ENCODE measurements at places on chromosomes 7 and 10.
A peak's percentile ranks its signal among the peaks of the same experiment; 100 is the strongest.

- no peak for DNase-seq
Measured at GRCh38 chr10:12588091-12588860, 238.9 kb downstream of the CAMK1D start.

DNA sequence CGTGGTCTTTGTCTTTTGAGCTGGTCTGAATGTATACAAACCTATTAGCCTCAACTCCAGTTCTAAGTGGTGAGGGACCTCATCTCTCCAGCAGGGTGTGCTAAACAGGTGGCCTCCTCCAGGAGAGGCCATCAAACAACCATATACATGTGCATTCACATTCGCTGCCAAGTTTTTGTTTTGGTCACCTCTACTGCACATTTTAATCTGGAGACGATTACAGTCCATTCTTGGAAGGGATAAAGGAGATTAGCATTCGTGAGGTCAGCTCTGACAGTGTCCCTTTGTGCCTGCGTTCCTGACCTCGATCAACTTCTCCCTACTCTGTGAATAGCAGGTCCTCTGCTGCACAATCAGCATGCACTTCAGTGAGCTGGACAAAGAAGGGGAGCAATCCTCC, 60.8 kb downstream of the RHOBTB1 start:
- DNase-seq = no peak

GRCh38 chr10:126016156-126016805, 119.9 kb downstream of the FANK1 start:
- DNase-seq = no peak

DNA sequence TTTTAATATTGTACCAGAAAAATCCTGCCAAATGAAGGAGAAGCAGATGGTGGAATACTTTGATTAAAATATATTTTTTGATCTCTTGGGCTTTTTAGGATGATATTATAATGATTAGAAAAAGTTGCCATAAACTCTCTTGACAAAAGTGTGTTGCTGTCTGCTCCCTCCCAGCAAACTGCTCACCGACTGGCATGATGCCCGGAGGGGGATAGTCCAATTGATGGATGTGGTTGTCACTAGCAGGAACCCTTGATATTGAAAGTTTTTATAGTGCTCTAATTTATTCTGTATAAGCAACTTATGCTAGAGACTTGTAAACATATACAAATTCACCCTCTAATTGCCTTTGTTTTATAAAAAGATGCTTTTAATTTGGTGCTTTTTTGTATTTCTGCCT, 114.0 kb downstream of the DNAH11 start:
- DNase-seq = no peak

DNA sequence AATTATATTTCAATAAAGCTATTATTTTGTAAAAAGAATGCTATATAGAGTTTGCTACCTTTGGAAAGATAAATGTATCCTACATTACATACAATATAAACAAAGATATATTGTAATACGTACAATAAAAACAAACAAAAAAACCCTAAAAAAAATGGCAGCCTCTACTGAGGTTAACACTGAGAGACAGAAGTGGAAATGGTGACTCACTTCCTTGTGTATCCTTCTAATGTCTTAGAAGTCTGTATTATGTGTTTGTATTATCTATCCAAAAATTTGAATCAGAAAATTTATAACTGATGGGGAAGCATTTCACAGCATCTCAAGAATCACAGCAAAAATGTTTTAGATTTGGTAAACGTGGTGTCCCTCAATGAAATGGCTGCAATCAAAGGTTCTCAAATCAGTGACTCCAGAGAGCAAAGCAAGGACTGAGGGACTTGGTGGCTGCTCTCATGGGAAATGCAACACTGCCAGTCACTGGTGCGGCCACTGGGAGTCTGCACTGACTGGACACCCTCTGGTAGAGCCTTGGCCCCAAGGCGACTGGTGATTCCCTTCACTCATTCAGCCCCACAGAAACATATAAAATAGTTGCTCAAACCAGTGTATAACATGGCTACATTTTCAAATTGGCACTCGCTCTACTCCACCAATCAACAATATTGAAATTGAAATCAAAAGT, 53.8 kb downstream of the PANK1 start:
- DNase-seq = no peak

- DNase-seq = no peak
Measured at GRCh38 chr10:34558093-34558583, 257.0 kb downstream of the PARD3 start.

DNA sequence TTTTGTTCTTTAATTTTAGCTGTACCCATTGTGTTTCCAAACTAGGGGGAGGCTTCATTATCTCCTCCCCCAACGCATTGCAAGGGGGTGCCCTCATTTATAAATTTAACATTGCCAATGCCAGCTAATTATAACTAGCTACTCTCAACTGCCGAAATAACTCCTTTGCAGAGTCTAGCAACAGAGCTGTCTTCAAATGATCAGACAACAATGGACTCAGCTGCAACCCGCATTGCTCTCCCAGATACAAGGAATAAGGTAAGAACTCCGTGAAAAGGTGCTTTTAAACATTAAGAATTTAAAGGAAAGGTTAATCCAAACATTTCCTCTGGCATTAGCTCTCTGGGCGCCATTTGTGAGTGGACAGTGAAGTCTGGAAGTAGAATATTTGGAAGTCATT, 116.2 kb downstream of the GFRA1 start:
- DNase-seq = no peak

GRCh38 chr10:52213321-52213752, 100.7 kb upstream of the DKK1 start:
- DNase-seq = no peak

DNA sequence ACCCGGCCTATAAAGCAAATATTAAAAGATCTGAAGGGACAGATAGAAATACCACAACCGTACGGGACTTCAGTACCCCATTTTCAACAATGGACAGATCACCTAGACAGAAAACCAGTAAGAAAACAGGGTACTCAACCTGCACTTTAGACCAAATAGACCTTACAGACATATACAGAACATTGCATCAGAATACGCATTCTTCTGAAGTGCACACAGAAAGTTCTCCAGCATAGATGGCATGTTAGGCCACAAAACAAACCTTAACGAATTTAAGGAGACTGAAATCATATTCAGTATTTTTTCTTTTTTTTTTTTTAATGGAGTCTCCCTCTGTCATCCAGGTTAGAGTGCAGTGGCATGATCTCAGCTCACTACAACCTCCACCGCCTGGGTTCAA, 151.5 kb downstream of the TNS3 start:
- DNase-seq = no peak

- no peak for DNase-seq
Measured at GRCh38 chr10:76935941-76936613, 701.5 kb downstream of the KCNMA1 start.

DNA sequence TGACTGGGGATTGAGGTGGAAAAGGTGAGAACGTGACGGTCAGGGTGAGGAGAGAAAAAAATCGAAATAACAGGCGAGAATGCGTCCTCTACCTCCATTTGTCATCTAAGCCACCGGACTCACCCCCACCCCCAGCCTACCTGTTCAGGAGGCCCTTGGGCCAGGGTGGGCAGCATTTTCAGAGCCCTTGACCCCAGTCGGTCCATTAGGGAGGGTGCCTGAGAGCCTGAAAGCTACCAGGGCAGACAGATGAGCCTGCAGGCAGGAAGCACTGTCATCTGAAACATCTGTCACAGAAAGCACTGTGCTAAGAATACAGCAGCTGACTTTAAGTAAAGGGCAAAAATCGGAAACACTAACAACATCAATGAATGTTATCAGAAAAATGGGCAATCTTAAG, 47.0 kb downstream of the MAD1L1 start:
- DNase-seq = no peak

DNA sequence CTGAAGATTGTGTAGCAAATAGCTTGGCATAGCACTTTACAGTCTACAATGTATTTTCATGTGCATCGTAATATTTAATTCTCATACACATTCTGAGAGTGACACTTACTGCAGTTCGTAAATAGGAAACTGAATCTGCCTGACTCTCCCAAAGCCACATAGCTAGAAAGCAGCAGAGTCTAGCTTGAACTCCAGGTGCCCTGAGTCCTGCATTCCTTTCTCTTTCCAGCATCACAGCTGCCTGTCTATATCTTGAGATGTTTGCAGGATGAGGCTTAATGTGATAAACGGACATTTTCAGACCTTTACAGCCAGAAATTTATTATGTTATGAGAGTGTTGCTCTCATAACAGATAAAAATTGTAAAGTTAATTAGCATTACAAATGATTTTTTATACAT, 132.9 kb upstream of the PLXDC2 start:
- no peak for DNase-seq

GRCh38 chr10:102117391-102118159, 2.6 kb downstream of the LDB1 start:
- peak; percentile 36 for DNase-seq

- DNase-seq = no peak
Measured at GRCh38 chr7:2497500-2498336, 21.5 kb upstream of the GRIFIN start.

GRCh38 chr7:81960026-81960425, 190.2 kb upstream of the HGF start:
- no peak for DNase-seq
